ENCODE measurements at places on chromosomes 11 and 22.

DNA sequence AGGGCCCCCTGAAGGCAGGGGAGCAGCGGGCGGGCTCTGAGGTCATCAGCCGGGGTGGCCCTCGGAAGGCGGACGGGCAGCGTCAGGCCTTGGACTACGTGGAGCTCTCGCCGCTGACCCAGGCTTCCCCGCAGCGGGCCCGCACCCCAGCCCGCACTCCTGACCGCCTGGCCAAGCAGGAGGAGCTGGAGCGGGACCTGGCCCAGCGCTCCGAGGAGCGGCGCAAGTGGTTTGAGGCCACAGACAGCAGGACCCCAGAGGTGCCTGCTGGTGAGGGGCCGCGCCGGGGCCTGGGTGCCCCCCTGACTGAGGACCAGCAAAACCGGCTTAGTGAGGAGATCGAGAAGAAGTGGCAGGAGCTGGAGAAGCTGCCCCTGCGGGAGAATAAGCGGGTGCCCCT, 50.1 kb upstream of the GCAT start:
- DNase-seq, result no peak

DNA sequence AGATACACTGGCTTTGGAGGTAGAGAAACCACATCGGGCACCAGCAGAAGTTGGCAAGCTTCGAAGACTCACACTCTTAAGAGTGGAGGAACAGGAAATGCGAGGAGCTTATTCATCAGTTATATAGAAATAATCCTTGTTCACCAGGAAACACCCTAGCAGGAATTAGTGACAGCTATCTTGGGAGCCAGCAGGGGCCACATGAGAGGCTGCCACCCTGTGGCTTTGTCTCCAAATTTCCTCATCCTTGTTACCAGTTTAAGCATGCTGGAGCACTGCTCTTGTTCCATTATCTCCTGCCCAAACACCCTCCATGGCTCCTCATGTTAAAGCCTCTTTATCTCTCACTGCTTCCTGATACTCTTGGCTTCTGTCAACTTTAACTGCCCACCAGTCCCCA, 131.0 kb downstream of the PLEKHA7 start:
- no peak for DNase-seq

DNA sequence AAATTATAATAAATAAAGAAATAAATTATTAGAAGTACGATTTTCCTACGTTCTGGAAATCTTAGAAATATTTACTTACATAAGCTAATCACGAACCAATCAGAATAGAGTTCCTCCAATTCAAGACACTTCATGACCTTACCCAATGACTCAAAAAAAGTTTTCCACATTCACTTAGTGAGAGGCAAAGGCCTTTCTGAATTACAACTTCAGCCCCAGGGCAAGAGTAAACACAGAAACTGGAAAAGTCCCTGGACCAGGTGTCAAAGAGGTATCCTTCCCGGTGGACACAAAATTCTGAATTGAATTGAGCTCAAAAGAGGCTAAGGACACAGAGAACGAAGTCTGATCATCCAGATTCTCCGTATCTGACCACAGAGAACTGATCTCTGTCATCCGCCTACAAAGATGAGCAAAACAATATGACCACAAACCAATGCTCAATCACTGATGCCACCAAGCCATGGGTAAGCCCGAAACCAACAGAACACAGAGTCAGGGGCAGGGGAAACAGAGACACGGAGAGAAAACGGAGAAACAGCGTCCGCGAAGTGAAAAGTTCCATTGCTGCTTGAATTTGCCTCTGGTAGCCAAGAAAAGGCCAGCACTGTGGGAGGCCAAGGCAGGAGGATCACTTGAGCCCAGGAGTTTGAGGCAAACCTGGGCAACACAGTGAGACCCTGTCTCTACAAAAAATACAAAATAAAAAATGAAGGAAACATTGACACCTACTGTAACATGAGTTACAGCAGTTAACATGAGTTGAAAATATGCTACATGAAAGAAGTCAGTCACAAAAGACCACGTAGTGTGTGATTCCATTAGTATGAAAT, 6.8 kb downstream of the BID start:
- DNase-seq, result no peak

DNA sequence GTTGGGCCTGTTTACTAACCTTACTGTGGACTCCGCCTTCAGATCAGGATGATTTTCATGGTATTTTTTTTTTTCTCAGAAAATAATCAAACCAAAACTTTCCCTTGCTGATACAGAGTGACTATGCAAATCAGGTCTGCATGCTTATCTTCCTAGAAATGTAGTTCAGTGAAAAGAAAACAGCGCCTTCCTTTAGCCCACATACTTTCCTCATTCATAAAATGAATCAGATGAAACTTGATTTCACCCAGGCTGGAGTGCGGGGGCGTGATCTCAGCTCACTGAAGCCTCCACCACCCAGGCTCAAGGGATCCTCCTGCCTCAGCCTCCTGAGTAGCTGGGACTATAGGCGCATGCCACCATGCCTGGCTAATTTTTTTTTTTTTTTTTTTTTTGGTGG, 26.0 kb downstream of the ZNRF3 start:
- no peak for DNase-seq

- no peak for DNase-seq
These were observed 27.4 kb upstream of the MAPK1 start for GRCh38 chr22:21894799-21895198.

DNA sequence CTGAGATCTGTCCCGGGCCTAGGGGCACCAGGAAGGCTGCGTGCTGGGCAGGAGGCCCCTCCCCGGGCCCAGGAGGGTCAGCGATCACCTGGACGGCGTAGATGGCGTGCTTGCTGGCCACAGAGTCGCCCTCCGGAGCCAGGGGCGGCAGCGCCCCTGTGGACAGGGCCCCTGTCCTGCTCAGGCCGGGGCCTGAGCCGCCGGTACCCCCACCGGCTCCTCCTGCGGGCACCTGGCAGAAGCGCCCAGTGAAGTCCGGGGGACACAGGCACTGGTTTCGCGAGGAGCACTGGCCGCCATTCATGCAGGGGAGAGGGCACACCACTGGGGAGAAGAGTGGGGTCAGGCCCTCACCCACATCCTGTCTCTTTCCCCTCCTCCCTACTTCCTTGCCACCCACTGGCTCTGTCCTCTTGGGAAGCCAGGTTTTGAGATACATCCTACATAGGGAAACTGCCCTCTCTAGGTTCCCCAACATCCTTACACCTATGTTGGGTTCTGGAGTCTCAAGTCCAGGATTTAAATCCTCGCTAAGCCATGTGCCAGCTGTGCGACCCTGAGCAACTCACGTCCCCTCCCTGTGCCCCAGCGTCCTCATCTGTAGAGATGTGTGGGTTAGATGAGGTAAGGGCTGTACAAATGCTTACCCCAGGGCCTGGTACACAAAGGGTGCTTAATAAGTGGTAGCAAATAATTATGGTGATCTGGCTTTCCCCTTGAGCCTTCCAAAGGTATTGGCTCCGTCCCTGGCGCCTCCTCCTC, 3.9 kb downstream of the LTBP3 start:
- DNase-seq, result no peak

DNA sequence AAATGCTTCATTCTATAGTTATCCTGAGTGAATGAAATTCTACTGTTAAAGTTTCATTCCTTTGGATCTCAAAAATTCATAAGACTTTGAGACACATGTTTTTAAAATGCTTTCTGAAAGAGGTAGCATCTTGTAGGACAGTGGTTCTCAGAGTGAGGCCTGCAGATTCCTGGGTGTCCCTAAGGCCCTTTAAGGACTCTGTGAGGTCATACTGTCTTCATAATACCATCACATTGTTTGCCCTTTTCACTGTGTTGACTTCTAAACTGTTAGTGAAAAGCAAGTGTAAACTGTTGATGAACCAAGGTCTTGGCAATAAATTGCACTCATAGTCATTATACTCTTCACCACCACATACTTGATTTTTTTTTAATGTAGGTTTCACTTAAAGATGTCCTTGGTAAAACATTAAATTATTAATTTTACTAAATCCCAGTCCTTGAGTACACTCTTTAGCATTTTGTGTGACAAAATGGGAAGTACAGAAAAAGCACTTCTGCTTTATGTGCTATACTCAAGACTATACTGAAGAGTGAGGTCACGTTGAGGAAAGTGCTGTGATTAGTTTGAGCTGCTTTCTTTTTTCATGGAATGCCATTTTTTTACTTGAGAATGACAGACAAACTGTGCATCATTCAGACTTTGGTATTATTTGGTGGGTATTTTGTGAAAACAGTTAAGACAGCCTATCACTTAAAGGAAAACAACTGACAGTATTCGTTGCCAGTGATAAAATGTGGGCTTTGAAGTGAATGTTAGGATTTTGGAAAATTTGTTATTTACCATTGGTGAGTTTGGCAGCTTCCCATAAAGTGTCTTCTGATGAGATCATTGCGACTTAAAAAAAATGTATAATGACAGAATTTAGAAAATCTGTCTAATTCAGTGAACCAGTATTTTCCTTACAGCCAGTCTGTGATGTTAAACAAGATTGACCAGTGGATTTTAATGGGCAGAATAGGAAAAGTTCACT, 61.1 kb downstream of the SPECC1L start:
- DNase-seq, result no peak

DNA sequence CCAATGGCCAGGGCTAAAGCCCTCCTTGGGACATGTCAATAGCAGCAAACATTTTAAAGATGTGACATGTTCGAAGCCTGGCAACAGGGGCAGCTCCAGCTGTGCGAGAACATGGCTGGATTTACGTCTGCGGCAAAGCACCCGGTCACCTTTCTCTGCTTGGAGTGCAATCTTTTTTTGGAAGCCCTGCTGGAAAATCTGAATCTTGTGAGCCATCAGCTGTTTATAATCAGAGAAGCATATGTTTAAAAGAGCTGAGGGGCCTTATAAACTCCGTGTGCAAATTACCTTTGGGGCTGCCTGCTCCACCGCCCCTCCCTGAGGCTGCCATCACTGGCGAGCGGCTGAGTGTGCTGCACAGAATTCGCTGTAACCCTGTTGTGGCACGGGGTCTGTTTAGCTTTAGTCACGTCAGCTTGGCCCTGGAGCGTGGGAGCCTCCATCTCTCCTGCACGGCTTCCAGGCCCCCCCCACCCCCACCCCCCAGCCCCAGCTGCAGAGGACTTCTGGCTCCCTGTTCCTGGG, 9.0 kb upstream of the KCNQ1OT1 start:
- DNase-seq, result no peak

GRCh38 chr11:113628912-113629311, 77.2 kb downstream of the TMPRSS5 start:
- DNase-seq, result peak; percentile 84

GRCh38 chr11:65293909-65294381, 20.7 kb upstream of the CDC42EP2 start:
- no peak for DNase-seq

DNA sequence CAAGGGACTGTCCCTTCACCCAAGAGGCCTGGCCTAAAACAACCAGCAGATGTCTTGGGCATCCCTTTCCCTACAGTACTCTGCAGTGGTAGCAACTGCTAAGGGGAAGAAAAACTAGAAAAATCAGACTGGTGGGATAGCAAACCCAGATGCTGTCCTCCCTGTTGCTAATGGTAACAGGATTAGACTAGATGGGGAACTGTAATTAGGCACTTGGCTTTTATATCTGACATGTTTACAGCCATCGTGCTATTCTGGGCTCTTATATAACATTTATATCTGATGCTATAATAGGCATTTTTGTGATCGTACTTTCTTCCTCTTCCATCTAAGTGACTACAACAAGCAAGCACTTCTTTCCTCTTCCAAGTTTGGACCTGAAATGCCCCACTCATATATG, 316.7 kb downstream of the DLG2 start:
- DNase-seq, result no peak

DNA sequence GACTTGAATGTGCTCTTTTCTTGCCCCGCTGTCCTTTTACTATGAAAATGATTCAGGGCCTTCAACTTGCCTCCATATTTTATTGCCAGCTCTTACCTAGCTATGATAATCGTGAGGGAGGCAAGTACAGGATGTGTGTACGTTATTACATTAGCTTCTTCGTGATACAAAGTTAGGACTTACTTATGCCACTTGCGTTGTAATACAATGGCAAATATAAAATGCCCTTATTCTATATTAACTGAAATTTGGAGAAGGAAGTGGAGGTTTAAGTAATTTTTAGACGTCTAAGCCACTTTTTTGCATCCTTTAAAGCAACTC, 10.8 kb upstream of the CCT8L2 start:
- no peak for DNase-seq

GRCh38 chr22:39147335-39148025, 5.0 kb downstream of the CBX7 start:
- no peak for DNase-seq

- DNase-seq, result no peak
These were observed 95.3 kb upstream of the FGF3 start for GRCh38 chr11:69914286-69915150.

DNA sequence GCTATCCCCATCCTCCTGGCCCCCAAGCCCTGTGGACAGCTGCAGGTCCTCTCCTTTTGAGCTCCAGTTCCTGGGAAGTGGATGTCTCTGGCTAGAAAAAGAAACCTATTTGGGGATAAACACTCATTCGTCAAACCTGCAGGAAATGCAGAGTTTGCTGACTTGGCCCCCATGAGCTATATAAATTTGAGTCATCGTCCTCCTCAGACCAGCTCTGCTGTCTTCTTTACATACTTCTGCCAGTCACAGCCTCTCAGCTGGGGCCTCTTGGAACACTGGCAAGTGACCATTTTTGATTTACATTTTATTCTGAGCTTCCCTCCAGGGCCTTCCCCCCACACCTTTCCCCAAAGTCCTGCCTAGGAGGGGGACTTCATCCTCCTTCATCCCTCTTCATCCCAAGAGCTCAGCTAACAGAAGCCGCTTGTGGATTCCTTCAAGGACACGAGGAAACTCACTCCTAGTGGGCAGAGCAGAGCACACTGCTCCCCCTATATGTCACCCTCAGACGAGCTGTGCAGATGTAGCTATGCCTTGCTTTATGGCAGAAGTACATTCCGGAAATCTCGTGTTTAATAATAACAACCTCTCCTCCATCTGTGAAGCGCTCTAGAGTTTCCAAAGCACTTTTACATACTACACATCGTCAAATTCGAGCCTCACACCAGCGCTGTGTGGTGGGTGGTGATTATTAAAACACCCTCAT, 131.8 kb downstream of the FEZ1 start:
- DNase-seq, result no peak

- DNase-seq, result no peak
These were observed 32.1 kb upstream of the ZBTB16 start for GRCh38 chr11:114027391-114027790.

- no peak for DNase-seq
These were observed 47.0 kb downstream of the CARD18 start for GRCh38 chr11:105092256-105093239.
